Cortex of kidney (tissue), 1 donor: ENCODE measurements at places on chromosomes 5 and 9.

DNA sequence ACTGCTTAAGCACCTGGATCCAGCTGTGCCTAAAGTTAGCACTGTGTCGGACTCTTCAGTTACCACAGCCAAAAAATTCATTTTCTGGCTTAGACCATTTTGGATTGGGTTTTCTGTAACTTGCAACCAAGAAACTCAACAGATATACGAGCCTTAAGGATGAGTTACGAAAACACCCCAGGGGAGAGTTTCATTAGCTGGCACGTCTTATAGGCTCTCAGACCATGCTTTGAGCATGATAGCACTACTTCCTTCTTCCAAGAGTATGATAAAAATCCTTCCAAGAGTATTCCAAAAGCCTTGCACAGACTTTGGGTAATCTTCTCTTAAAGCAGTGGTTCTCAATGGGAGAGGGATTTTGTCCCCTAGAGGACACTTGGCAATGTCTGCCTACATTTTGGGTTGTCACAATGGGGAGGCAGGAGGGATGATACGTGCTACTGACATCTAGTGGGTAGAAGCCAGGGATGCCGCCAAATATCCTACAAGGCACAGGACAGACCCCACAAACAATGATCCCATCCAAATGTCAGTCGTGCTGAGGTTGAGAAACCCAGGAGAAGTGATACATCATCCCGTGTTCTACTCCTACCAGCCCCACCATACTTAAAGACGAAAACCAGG lies 64.8 kb downstream of the SMIM23 start:
- DNase-seq: no peak

GRCh38 chr5:40521108-40521785 lies 158.5 kb upstream of the PTGER4 start:
- no peak for DNase-seq

DNA sequence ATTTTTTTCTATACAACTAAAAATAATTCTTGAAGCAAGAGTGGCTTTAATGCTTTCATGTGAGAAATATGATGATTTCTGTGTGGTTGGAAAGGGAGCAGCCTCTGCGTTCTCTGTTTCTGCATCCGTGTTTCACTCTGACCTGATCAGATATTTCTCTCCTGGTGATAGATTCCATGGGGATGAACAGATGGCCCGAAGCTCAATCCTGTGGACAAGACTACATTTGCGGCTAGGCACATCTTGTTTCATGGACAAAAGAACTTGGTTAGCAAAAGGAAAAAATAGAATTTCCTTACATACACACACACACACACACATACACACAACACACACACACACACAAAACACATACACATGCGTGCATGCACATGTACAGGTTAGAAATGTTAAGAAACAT lies 218.2 kb upstream of the ADAMTS16 start:
- no peak for DNase-seq

GRCh38 chr9:68690088-68690487 lies 15.0 kb upstream of the PIP5K1B start:
- no peak for DNase-seq

GRCh38 chr5:86030753-86031152 lies 587.0 kb upstream of the COX7C start:
- DNase-seq: no peak

DNA sequence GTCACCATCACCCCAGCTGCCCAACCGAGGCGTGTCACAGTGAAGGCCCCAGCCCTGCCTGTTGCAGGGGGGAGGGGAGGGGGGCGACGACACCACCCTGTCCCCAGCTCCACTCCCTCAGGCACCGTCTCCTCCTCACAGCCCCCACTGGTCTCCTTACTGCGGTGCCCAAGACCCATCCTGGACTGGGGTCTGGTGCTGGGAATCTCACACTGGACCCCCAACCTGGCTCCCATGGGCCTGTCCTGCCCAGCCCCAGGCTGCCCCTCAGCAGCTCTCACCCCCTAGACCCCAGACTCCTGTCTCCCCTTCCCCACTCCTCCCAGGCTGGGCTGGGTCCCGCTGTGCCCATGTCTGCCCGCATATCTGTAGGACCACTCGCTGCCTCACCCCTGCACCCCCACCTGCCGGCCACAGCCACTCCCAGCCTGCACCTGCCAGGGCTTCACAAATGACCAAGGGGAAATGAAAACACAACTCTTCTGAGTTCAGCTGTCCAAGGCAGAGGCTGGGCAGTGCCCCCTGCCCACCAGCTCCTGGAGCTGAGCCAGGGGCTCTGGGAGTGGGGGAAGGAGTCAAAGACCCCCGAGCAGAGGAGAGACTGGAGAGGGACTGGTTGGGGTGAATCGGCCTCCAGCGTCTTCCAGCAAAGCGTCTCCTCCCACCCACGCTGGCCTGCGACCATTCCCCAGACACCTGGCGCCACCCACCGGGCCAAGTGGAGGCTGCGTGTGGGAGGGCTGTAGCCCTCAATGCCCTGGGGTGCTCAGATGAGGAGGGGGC lies 32.6 kb upstream of the EGFL7 start:
- no peak for DNase-seq

GRCh38 chr9:106668534-106668933 lies 194.4 kb upstream of the ZNF462 start:
- no peak for DNase-seq

DNA sequence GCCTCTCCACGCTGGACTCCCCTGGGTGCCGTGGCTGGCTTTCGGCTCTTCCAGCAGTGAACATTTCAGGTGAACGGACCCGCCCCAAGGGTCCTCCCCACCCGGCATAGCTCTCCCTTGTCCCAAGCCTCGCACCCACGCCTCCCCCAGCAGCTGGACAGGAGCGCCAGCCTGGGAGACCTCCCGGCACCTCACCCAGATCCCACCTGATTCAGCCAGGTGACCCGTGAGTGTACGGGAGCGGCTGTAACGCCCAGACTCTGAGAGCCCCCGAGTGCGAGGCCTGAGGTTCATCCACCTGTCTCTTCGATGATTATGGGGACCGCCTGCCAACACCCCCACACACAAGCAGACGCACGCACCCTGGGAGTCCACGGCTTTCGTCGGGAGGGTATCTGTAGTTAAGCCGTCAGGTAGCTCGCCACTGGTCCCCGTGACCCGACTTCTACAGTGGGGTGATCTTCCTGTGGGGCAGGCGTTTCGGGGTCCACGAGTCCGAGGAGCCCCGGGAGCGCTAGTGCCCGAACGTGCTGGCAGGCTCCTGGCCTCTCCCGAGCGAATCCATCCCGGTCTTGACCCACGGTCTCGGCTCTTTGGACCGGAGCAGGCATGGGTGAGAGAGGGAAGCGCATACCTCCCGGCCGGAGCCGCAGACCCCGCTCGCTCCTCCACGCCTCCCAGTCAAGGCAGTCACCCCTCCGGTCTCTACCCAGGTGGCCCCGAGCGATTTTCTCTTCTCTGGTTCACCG lies 14.9 kb downstream of the TRIM7 start:
- no peak for DNase-seq

- no peak for DNase-seq
Measured at GRCh38 chr5:143395638-143396352, 7.7 kb downstream of the NR3C1 start.

DNA sequence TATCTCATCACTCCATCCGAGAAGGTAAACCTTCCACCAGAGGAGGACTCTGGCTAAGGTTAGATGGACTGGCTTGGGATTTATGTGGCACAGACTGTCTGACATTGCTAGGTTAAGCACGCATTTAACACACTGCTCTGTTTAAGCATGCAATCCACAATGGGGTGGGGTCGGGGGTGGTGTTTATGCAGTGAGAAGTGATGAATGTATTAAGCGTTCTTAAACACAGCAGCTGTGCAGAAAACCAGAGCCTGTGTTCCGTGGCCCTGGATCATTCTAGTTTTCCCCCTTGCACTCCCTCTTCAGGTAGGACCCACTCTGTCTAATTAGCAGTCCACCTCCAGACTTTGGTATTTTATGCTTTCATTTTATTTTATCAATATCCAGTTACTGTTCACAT lies 46.4 kb downstream of the STXBP1 start:
- no peak for DNase-seq

DNA sequence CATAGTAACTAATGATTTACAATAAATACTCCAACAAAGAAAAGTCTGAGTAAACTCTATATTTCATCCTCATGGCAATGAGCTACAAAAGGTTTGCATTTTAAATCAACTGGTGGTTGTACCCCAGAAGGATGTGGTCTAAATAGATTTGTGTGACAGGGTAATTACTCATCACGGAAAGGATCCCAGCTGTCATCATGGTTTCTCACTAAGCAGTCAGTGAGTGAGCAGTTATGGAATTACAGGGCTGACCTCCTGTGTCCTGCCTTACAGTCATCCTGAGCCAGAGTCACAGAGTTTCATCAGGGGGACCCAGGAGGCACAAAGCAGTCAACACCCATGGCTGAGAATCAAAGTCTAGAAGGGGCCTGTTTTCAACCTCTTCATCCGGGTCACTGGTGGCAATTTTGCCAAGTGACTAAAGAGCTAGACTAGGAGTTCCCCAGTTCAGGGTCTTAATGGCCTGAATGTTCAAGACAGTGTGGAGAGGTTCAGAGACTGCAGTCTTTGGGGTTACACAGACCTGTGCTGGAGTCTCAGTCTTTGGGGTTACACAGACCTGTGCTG lies 210.7 kb upstream of the SLC24A2 start:
- no peak for DNase-seq

GRCh38 chr5:94613583-94613982 lies 4.8 kb downstream of the KIAA0825 start:
- no peak for DNase-seq

- DNase-seq: no peak
Measured at GRCh38 chr9:111039231-111039906, 1.1 kb upstream of the LPAR1 start.

DNA sequence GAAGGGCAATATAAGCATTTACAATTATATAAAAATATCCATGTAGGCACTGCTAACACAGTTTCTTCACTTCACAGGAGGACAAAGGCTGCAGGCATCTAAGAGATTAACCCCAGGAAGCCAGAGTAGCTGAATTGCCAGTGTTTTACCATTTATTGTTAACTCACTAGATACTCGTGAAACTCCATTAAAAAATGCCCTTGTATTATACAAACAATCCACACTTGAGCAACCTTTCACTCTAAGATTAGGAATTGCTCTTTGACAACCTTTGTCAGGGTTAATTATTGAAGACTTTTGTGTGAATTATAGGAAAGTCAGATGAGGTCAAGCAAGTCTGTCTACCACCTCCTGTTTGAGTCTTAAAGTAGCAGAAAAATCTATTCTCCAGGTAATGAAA lies 317.8 kb downstream of the ADGRV1 start:
- DNase-seq: no peak

DNA sequence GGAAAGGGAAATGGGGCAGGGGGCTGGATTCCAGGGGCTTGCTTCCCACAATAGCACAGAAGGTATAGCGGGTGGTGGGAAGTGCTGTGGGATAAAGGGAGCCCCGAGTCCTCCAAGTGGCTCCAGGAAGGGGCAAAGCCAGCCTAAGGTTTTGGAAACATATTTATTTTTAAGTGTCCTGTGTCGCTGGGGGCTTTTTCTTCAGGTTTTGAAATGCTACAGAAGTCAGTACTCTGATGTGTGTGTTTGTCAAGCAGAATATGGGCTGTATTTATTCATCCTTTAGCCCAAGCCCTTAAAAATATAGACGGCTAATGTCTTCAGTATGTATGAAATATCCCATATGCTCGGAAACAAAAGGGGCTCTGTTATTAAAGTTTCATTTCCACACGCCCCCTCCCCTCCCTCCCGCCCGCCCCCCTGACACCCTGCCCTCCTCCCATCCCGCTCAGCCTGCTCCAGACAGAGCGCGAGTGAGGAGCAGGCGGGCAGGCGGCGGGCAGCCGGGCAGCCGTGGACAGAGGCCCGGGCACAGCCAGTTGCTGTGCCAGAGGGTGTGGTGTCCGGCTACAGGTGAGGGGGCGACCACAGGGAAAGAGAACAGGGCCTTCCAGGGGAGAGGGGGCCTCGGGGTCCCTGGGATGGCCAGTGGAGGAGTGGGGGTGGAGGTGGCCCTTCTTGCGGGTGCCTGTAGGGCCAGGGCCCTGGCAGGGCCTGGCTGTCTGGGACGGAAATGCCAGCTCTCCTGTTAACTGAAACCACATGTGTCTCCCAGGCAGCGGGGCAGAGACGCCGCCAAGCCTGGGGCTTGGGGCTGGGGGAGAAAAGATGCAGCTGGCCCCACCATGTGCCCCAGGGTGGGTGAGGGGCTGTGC lies 39.6 kb upstream of the SYNPO start:
- no peak for DNase-seq

GRCh38 chr9:5140151-5140550 lies 45.3 kb downstream of the INSL6 start:
- DNase-seq: no peak

- DNase-seq: no peak
Measured at GRCh38 chr9:127237801-127238200, 26.8 kb upstream of the GARNL3 start.

GRCh38 chr5:99900302-99900852 lies 634.8 kb upstream of the FAM174A start:
- DNase-seq: no peak

DNA sequence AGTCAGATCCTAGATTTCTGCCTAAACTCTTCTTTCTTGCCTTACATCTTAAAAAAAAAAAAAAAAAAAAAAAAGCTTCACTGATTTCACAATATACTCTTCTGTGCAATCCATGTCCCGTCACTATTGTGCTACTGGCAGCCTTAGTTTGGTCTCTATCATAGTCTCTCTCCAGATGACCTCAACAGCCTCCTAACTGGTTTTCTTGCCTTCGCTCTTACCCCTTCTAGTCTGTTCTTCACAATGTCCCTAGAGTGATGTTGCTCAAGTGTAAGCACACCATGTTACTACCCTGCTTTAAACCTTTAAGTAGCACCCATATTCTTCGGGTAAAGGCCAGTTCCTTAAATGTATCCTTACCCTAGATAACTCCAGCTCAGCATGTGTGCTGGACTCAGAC lies 25.8 kb downstream of the CD180 start:
- DNase-seq: no peak

DNA sequence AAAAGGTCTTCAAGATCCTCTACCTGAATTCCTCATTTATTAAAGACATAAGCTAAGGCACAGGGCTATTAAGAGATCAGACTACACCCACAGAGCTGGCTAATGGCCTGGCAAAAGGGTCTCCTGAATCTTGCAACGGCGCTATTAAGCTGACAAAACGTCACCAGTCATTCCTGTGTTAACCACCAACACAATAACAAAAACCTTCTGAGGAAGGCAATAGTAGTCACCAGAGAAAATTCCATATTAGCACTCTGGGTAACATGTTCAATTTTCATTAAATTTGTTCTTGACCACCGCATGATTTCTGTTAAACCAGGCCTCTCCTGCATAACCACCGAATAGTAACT lies 77.0 kb downstream of the GNAQ start:
- DNase-seq: no peak

DNA sequence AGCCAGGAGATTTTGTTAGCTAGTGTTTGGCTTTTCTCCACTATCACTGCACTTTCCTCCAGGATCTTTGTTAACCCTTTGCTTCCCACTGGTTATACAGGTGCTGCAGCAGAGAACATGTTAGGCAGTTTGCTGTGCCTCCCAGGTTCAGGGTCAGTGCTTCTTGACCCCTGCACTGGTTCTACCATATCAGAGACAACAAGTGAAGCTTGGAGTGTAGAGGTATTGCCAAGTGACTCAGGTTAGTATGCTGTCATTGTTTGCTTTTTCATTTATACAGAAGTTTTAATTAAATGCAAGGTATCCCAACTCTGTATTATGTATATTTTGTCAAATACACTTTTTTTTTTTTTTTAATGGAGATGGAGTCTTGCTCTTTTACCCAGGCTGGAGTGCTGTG lies 68.4 kb downstream of the GAPVD1 start:
- no peak for DNase-seq

- DNase-seq: no peak
Measured at GRCh38 chr5:82886911-82887310, 190.3 kb downstream of the TMEM167A start.
